ENCODE measurements at places on chromosomes 2 and 18.

DNA sequence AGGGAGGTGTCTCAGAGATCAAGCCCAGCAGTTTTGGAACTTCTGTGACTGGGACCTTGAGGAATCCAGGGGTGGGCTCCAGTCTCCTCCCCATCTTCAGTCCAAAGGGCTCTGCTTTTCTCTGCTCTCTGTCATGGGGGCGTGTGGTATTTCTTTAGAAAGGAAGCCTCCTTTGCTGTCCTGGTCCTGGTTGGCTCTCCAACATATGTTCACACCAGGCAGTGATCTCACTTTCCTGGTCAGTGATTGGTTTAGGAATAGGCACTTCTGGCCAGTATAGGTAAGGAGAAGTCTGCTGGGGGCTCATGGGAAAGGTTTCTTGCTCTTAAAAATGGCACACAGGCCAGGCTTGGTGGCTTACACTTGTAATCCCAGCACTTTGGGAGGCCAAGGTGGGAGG lies 115.5 kb upstream of the HAAO start:
- no peak for DNase-seq

DNA sequence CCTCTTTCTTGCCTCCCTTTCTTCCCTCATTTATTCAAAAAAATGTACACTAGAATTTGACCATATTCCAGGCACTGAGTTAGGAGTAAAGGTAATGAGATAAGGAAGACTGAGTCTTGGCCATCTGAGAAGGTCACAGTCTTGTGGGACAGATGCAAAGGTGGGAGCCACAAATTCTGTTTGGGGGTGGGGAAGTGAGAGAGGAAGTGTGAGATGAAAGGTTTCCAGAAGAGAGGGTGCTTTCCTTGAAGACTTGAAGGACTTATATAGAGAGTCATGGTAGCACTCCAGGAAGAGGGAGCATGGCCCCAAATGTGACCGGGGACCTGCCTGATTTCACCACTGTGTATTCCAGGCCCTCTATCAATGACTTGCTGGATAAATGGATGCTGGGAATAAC lies 320.6 kb downstream of the LPIN1 start:
- no peak for DNase-seq

DNA sequence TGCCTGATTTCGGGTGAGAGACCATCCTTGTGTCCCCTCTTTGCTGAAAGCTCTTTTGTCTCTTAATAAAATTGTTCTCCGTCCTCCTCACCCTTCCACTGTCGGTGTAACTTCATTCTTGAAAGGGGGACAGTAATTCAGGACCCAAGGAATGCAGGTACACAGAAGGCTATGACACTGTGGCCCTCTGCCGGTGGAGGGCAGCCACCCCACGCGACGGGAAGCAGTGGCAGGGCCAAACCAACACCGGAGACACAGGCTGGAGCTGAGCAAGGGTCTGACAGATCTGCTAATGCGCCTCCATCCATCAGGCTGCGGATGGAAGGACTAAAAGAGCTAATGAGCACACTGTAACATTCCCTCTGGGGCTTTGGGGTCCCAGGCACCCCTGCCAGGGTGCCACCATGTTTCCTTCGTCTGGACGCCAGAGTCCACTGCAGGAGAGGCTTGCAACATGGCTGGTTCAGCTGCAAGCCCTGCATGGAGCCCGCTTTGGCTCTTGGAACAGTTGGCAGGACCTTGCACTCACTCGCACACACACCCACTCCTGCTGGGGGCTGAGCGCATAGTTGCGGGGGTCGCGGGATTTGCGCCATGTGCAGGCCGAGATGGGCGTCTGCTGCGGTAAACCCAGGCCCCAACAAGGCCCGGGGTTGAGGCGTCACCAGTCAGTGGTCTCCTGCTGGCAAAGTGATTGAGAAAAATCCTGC lies 544.1 kb upstream of the CDH7 start:
- no peak for DNase-seq

DNA sequence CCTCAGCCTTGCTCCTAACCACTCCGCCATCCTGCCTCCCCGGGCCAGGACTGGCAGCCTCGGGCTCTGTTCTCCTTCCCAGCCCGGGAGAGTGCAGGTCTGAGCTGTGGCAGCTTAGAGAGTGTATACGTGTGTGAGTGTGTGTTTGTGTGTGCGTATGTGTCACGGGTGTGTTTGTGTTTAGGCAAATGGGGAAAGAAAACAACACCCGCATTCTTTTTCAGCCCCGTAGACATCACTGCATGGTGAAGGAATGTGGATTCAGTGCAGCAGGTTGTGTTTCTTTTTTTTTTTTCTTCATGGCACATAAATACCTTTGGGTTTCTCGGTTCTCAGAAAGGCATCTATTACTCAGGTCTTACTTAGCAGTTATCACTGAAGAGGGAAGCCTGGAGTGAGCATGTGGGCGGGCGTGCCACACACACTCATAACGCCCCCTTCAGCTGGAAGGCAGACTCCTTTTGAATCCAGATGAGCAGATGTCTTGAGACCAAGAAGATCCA lies 44.2 kb downstream of the GLI2 start:
- DNase-seq = peak; percentile 98

DNA sequence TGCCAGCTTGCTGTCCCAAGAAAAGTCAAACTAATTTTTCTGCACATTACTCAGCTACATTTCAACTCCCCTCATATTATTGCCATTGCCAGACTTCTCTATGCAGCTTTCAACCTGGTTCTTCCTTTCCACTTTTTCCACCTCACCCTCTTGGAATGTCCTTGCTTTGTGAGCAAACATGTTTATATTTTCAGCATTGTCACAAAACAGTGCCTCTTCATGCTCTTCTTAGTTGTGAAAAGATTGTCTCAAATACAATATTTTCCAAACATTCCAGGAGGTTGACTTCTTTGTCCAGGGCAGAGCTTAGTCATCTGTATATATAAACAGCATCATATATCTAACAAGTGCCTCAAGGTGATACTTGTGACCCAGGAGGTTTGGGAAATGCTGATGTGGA lies 803.3 kb upstream of the CELF4 start:
- DNase-seq = no peak

- peak; percentile 97 for DNase-seq
These were observed 80.5 kb upstream of the ITPRID2 start for GRCh38 chr2:181810823-181811695.

DNA sequence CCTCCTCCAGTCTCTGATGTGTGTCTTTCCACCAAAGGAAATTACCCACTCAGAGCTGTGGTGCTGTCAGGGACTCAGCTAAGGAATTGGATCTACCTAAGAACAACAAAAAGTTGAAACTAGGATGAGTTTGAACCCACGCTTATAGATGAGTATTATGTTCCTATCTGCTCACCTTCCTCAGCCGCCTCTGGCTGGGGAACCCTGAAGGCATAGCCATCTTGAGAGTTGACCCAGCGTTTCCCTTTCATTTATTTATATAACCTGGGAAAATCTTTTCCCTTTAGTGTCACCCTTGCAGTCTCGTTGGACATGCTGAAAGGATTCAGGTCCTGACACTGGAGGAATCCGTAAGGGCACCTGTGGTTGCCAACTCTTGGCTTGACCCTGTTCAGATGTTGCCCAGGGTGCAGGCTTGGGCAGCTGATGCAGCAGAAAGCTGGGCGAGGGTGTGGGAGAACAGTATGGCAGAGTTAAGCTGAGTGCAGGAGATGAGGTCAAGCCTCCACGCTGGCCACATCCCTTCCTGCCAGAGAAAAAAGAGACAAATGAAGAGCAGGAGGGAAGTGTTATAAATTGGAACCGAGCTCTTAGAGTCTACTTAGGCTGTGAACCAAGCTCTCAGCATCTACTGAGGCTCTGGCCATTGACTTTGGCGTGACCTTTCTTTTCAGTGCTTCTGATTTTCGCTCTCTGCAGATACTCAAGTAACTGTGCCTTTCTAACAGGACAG lies 1.9 kb downstream of the CDH20 start:
- DNase-seq = no peak

- no peak for DNase-seq
These were observed 10.9 kb upstream of the OSBPL1A start for GRCh38 chr18:24408496-24408895.

DNA sequence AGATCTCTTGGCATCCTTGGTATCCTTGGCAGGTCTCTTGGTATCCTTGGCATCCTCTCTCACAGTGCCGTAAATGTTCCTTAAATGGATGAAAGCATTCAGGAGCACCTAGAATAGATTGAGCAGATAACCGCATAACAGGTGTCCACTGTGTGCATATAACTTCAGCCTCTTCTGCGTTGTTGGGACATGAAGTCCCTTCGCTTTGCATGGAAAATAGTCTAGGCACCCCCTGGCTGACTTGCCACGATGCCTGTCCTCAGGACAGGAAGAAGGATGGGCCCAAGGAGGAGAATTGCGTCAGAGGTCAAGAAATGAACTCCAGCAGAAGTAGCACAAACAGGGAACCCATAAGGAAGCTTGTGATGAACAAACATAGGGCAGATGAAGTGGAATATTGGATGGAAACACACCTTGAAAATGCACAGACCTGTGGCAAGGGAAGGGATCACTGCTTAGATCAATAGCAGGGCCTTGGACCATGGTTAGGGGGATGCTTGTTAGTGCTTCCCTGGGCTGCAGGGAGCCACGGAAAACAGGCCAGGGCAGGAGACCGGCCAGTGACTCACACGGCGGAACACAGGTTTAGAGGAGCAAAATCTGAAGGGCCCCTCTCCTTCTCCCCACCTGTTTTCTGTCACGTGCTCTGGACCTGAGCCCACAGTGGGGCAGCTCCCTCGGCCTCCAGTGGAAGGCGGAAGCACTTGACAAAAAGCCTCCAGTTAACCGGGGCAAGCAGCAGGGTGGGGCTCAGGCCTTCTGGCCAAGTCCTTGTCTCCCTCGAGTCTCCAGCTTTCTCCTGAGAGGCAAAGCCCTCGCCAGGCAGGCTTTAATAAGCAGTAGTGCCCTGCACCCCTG lies 99.2 kb upstream of the ASAP2 start:
- peak; percentile 6 for DNase-seq

GRCh38 chr2:196994764-196995163 lies 68.3 kb upstream of the PGAP1 start:
- DNase-seq = no peak

- DNase-seq = no peak
These were observed 954.2 kb upstream of the NRXN1 start for GRCh38 chr2:51986101-51986500.

DNA sequence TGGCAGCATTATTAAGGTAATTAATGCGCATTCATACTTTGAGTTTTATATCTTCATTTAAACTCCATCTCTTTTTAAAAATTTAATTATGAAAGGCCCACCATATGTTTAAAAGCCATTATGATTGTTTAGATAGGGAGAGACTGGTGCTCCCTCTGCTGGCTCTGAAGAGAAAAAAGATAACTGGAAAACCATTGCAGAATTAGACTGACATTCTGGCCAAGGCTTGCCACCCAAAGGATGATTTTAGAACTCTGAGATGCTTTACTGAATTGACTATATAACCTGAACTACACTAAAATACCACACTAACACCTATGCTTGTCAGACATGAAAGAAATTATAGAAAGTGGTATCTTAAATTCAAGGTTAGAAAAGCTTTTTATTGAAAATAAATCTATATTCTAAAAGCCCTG lies 127.6 kb upstream of the SPOPL start:
- DNase-seq = peak; percentile 29

GRCh38 chr2:134247679-134248078 lies 6.2 kb upstream of the MGAT5 start:
- no peak for DNase-seq

DNA sequence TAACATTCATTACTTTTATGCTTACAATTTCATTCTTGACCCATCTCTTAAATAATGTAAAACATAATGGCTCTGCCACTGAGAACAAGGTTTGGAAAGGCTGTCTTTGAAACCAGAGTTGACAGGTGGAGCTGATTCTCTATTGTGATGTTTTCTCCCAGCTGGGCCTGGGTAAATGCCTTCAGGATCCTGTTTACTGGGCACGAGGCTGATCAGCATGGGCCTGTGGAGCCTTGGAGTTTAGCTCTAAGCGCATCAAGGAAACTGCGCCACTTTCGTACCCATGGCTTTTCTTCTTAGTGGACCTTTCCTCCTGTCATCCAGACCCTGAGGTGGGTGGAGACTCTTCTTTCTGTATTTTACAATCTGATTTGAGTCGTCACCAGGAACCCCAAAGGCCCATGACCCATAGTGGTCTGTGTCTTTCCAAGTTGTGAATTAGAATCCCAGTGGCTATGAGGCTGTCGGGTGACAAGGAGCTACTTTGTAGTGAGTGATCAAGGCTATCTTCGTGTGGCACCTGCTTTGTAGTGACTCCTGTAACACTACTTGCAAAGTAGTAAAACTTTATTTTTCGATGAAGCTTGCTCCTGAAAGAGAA lies 123.1 kb downstream of the LPIN1 start:
- DNase-seq = no peak

GRCh38 chr18:68817584-68817983 lies 19.7 kb downstream of the CCDC102B start:
- DNase-seq = peak; percentile 71

DNA sequence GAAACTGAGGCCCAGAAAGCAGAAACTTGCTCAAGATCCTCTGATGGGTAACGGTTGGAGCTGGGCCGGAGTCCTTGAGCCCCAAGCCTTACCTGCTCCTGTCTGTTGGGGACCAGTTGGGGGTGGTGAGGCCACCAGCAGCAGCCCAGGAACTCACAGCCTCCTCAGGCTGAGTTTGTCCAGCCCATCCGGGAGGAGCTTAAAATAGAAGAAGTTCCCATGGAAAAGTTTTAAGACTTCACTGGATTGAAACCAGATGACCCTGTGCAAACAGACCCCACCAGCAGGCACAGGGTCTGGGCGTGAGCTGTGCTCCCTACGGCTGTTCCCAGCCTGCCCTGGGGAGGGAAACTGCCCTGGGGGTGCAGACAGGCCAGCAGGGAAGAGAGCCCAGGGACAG lies 40.6 kb upstream of the FOSL2 start:
- DNase-seq = no peak

- DNase-seq = no peak
These were observed 283.9 kb downstream of the ALPK2 start for GRCh38 chr18:58344861-58345463.

GRCh38 chr2:4597400-4597799 lies 894.0 kb downstream of the DCDC2C start:
- no peak for DNase-seq

- DNase-seq = no peak
These were observed 871.9 kb downstream of the TSN start for GRCh38 chr2:122627388-122627787.

DNA sequence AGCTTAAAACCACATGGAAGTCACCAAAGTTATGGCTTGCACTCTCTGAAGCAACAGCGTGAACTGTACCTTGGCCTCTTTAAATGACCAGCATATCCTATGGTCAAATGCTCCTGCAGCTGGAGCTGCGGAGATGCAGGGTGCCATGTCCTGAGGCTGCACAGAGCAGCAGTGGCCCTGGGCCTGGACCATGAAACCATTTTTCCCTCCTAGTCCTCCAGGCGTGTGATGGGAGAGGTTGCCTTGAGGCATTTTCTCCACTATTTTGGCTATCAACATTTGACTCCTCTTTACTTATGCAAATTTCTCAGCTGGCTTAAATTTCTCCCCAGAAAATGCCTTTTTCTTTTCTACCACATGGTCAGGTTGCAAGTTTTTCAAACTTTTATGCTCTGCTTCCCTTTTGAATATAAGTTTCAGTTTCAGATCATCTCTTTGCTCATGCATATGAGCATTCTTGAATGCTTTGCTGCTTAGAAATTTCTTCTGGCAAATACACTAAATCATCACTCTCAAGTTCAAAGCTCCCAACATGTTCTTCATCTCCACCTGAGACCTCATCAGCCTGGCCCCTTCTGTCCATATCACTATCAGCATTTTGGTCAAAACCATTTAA lies 82.9 kb upstream of the TMEFF2 start:
- DNase-seq = no peak

- DNase-seq = no peak
These were observed 39.8 kb upstream of the ITPRID2 start for GRCh38 chr2:181851726-181852125.

GRCh38 chr2:191845248-191845715 lies 1.6 kb downstream of the CAVIN2 start:
- no peak for DNase-seq

GRCh38 chr2:121004359-121004758 lies 268.7 kb downstream of the GLI2 start:
- DNase-seq = no peak

Measured in astrocyte (in vitro differentiated cells and primary cell).